ENCODE measurements at places on chromosomes 1 and 21. TPM values are rescaled to one million over a fixed set of nuclear protein-coding genes. Genes with fewer than 3 reads are reported as not detected.

Gene GJB3
- total RNA-seq = not detected

Gene NTMT2
- not detected for total RNA-seq

Gene JAK1
- total RNA-seq = 152 TPM

Gene LMX1A
- total RNA-seq = not detected

Gene LDLRAD1
- total RNA-seq = not detected

Gene KRTAP7-1
- total RNA-seq = not detected

Gene CHODL
- total RNA-seq = under 0.01 TPM

Gene TMEM82
- not detected for total RNA-seq

Gene GJB4
- total RNA-seq = not detected

Gene RGSL1
- not detected for total RNA-seq

Gene CD1D
- total RNA-seq = 0.66 TPM

Data from fibroblast of lung (primary cell).